ENCODE measurements at places on chromosomes 13 and 19.

DNA sequence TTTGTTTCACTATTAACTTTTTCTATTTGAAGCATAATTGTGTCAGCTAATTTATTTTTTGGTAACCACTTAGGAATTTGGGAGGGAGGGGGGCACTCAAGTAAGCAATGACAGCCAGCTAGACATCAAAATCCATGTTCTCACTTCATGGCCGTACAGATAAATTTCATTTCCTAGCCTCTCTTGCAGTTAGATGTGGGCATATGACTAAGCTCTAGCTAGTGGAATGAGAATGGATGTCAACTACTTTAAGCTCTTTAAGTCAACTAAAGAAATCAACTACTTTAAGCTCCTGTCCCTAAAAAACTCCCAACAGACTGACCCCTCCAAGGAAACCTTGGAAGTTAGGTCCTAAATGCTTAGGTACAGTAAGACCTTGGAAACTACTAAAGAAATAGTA is 92.0 kb downstream of the KCNRG start:
- DNase-seq, result no peak

DNA sequence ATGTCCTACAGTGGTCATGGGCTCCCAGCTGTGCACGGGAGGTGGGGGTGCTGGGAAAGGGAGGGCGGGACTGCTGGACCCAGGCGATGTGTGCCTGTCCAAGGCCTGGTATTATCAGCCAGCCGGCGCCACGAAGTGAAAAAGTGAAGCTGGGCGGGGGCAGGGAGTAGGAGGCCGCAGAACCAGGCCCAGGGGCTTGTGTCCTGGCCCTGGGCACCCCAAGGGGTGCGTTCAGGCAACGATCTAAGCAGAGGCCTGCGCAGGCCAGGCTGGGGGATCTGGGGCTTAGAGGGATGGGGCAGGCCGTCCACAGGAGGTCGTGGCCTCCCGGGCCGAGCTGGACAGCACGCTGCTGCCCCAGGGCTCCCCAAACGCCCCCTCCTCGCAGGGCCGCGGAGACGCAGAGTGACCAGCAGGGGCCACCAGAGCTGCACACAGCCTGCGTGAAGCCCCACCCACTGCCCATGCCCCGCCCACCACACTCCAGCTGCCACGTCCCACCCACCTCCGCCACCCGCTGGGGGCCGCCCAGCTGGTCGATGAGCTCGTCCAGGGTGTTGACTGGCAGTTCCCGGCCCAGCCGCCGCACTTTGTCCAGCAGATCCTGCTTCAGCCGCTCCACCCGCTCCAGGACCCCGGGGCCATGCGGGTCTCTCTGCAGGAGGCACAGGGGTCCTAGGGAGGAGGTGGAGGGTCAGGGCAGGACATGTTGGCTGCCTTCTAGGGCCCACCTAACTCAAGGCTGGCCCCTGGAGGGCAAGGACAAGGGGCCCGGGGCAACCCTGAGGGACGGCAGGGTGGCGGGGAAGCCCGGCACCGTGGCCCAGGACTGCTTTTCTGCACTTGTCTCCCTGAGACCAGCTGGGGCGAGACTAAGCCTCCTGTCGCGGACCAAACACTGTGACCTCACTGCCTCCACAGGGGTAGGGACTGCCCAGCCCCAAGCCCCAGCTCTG is 9.5 kb downstream of the GPX4 start:
- peak; percentile 78 for DNase-seq

- DNase-seq, result no peak
Measured at GRCh38 chr19:31378404-31378803, 29.2 kb upstream of the TSHZ3 start.

DNA sequence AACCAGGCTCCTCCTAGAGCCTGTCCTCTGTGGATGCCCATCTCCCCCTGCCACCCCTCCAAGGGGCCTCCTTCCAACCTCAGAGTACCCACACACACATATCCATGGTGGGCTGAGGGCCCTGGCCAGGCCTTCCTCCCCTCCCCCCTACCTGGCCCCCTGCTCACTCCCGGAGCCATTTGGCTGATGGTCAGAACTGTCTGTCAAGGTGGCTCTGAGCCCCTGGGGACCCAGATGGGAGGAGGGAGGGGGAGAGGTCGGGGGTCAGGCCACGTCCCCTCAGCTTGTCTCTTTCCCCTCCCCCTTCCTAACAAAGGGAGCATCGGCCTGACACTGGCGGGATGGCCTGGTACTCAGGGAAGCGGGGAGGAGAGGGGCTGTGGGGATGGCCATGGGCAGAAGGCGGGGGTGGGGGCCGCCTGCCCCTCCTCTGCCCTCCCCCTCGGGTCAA is 18.7 kb upstream of the POU2F2 start:
- DNase-seq, result no peak

GRCh38 chr13:93715866-93716265 is 489.3 kb downstream of the GPC6 start:
- DNase-seq, result no peak

DNA sequence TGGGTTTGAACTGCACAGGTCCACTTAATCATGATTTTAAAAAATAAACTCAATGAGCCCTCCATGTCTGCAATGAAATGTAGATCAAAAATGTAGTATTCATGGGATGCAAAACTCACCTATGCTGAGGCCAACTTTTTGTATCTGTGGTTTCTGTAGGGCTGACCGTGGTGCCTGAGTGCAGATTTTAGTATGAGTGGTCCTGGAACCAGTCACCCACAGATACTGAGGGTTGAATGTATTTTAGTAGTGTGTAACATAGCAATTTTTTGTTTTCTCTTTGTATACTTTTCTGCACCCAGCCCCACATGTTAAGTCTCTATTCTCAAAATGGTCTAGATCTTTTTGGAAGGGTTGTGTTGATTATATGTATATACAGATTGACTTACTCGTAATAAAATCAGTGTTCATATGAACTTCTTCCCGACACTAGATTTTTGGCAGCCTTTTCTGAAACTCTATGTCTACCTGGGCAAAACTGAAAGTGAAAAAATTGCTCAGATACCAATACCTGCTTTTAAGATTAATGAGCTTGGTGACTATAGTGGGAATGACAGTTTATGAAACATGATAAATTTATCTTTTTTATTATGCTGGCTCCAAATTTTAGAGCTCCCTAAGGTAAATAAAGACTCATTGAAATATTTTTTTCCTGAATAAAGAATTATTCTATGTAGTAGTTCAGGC is 51.6 kb downstream of the DNAJC15 start:
- DNase-seq, result no peak

GRCh38 chr13:50451609-50452008 is 391.9 kb downstream of the DLEU7 start:
- no peak for DNase-seq

DNA sequence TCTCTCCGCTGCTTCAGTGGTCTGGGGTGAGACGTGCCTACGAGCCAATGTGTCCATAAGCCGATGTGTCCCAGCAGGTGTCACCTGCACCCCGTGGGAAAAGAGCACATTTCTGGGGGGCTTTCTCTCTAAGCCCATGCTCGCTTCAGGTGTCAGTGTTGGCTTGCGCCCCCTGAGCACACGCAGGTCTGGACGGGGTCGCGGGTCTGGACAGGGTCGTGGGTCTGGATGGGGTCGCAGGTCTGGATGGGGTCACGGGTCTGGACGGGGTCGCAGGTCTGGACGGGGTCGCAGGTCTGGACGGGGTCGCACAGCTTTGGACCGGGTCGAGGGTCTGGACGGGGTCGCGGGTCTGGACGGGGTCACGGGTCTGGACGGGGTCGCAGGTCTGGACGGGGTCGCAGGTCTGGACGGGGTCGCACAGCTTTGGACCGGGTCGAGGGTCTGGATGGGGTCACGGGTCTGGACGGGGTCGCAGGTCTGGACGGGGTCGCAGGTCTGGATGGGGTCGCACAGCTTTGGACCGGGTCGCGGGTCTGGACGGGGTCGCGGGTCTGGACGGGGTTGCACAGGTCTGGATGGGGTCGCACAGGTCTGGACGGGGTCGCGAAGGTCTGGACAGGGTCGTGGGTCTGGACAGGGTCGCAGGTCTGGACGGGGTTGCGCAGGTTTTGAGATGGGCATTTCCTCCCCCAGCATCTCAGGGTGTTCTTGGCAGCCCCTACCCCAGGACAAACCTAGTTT is 24.5 kb upstream of the TFDP1 start:
- no peak for DNase-seq

DNA sequence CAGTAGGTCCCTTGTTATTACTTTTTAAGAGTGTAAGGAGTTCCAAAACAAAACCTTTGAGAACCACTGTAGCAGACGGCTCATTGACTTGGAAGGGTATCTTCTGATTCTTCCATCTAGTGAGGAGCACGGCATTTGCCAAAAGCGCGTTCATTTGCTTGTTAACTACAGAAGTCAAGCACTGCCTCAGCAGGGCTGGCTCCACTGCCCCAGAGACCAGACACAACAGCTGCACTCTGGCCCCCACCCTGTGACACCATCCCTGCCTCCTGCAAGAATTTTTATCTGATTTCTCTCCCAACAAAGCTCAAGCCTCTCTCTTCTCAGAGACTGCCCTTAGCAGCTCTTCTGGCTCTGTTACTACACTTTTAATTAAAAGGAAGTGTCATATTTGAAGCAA is 20.7 kb upstream of the XPO4 start:
- DNase-seq, result no peak

GRCh38 chr13:45909673-45910072 is 58.1 kb upstream of the SIAH3 start:
- no peak for DNase-seq

- no peak for DNase-seq
Measured at GRCh38 chr13:40401911-40402776, 264.3 kb downstream of the FOXO1 start.

DNA sequence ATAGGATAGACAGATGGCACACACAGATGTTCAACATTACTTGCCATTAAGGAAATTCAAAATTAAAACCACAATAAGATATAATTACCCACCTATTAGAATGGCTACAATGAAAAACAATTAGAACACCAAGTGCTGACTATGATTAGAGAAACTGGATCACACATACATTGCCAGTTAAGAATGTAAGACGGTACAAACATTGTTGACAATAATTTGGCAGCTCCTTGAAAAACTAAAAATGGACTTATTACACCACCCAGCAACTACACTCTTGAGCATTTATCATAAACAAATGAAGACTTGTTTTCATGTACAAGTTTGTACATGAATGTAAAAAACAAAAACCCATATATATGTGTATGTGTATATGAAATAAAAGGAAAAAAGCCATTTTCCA is 13.7 kb downstream of the ZNF461 start:
- DNase-seq, result peak; percentile 39

DNA sequence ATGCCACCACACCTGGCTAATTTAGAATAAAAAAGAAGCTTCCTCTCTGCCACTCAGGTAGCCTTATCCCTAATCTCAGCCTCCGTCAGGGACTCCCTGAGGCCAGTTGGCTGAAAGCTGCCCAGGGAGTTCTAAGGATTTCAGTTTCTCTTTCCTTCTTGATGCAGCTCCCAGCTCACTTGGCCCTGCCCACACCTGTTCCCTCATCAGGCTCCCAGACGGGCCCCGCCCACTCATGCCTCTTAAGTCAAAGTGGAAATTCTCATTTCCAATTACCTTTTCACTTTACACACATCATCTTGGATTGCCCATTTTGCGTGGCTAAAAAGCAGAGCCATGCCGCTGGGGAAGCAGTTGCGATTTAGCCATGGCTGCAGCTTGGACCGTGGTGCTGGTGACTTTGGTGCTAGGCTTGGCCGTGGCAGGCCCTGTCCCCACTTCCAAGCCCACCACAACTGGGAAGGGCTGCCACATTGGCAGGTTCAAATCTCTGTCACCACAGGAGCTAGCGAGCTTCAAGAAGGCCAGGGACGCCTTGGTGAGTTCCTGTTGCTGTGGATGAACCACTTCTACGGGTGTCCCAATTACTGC is at the start of gene IFNL1:
Gene IFNL1, plus strand, starts transcription at position 353 of the 591 bp plus-strand sequence. Its CDS starts 15 bp downstream, at position 368.
- no peak for DNase-seq

DNA sequence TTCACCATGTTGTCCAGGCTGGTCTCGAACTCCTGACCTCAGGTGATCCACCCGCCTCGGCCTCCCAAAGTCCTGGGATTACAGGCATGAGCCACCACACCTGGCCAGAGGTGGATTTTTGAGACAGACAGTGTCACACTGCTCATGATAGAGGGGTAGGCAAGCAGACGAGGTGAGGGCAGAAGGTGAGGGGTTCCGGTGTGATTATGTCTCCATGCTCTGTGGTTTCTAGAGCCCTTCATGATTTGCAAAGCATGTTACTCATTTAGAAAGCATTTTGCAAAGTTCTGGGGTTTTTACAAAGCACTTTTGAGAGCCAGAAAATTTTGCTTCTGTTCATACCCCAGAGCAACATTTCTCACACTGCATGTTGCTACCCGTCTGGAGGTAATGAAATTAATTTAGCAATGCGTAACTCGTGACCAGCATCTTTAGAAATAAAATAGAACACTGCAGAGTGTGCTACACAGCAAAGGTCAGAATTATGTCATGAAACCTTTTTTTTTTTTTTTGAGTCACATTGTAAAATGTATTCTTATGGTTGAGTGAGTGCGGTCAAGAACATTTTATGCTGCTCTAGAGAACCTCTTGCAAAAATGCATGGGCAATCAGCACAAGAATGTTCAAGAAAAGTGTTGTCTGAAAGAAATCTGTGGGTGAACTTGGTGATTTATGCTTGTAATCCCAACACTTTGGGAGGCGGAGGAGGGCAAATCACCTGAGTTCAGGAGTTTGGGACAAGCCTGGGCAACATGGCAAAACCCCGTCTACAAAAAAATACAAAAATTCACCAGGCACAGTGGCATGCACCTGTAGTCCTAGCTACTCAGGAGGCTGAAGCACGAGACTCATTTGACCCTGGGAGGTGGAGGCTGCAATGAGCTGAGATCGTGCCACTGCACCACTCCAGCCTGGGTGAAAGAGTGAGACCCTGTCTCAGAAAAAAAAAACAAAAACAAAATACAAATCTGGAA is 58.0 kb downstream of the MAP4K1 start:
- DNase-seq, result no peak
